ENCODE measurements at places on chromosomes 11 and 22.

GRCh38 chr11:110473706-110474105 lies 44.0 kb downstream of the FDX1 start:
- DNase-seq = no peak

DNA sequence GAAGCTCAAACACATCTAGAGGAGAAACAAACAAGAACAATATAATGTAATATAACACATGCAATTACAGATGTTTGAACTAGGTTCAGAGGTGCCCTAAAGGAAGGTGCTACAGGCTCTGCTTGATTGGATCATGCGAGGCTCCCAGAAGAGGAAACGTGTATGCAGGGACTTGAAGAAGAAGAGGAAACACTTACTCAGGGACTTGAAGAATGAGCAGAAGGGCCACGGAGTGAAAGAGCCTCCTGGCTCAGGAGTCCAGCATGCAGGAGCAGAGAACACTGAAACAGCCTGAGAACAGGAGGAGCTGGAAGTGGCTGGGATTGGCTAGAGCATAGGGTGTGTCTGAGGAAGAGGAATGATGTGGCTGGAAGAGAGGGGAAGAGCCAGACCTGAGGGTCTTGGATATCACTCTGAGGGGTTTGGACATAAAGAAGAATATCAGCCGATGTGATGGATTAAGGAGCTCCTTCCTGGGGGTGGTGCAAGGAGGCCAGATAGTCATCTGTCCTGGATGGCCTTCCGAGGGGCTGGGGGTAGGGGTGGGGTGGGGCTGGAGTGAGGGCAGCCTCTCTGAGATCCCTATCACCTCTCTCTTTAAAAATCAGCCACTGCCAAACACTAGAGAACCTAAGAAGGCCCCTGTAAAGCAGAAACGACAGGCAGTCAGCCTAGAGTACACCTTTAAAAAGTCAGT lies 16.8 kb downstream of the FZD4 start:
- DNase-seq = no peak

- no peak for DNase-seq
These were observed 51.1 kb downstream of the CHRDL2 start for GRCh38 chr11:74680035-74680671.

DNA sequence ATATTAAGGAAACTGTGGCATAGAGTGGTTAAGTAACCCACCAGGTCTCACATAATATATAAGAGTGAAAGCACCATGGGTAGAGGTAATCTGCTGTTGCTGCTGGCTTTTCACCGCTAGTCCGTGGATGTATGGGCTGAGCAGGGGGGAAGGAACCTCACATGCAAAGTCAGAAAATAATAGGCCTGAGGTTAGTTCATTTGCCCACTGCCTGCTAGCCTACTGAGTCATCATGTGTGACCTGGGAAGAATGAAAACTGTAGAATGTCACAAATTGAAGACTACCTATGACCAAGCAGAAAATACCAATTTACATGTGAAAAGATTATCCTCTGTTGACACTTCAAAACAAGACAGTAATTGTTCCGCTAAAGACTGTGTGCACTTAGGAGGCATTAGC lies 560.1 kb upstream of the FAT3 start:
- no peak for DNase-seq

DNA sequence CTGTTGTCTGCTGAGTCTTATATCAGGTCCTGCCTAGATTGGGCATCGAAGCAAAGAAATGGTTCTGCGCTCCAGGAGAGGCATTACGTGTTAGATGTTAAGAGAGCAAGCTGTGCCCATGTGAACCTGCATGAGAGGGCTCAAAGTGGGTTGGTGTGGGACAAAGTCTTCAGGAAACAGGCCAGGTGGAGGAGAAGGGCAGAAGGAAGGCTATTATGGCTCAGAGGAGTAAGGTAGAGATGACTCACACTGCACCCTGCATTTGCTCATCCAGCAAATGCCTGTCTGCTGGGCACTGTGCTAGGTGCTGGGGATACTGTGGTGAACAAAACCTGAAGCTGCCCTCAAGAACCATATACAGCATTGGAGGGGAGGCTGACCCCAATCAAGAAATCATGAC lies 5.8 kb downstream of the USP35 start:
- DNase-seq = no peak

DNA sequence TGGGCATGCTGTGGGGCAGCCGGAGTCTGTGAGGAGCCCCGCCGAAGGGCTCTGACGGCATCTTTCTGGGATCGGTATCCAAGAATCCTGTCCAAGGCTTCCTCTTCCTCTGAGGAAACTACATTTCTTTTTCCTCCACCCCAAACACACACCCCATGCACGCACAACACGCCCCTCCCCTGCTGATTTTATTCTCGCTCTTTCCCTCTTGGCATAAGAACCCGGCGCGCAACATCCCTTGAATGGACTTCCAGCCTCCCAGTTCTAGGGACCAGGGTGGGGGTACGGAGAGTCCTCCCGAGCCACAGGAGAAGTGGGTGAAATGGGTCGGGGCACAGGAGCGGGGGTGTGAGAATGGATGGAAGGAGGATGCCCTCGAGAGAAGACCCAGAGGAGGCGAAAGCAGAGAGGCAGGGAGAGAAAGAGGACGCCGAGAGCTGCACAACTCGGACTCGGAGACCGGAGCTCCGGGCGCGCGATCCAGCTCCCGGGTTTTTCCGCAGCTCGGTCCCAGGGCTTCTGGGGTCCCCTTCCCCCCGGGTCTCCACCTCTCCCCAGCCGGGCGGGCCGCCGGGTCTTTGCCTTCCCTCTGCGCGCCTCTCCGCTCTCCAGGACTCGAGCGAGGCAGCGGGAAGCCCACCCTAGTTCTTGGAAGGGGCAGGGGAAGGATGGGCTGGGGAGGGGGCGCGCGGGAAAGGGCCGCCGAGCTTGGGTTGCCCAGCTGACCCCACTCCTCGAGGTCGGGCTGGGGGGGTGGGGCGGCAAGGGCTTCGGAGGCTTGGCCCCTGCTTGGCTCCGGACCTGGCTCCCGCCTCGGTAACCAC lies 1.5 kb upstream of the LARGE1 start:
- no peak for DNase-seq

- no peak for DNase-seq
These were observed 128.8 kb downstream of the ST3GAL4 start for GRCh38 chr11:126484266-126484665.

DNA sequence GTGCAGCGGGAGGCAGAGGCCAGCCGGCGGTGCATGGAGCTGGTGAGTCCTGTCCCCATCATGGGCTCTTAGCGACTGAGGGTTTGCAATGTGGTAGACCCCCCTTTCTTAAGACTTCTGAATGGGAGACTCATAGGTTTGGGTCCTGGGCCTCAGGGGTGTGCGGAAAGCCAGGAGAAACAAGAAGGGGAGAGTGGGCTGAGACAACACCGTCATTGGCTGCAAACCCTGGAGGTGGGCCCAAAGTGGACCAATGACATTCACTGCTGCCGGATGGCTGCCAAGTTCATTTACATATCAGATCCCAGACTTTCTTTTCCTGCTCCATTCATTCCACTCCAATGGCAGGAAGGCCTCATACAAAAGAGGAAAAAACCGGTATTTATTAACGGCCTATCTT lies 213.3 kb downstream of the MYO18B start:
- no peak for DNase-seq

DNA sequence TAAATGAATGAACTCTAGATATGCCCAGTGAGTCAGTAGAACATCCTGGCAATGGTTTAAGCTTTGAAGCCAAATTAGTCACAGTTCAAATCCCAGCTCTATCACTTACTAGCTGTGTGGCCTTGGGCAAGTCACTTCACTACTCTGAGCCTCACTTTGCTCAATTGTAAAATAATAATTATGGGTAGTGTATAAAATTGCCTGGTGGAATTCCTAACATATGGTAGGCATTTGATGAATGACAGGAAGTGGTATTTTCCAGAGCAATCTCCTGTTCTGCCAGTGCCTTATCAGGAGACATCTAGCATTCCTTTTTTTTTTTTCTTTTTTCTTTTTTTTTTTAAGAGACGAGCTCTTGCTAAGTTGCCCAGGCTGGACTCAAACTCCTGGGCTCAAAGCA lies 13.0 kb downstream of the SCN4B start:
- DNase-seq = no peak

GRCh38 chr11:68831124-68831523 lies 10.6 kb downstream of the CPT1A start:
- no peak for DNase-seq

DNA sequence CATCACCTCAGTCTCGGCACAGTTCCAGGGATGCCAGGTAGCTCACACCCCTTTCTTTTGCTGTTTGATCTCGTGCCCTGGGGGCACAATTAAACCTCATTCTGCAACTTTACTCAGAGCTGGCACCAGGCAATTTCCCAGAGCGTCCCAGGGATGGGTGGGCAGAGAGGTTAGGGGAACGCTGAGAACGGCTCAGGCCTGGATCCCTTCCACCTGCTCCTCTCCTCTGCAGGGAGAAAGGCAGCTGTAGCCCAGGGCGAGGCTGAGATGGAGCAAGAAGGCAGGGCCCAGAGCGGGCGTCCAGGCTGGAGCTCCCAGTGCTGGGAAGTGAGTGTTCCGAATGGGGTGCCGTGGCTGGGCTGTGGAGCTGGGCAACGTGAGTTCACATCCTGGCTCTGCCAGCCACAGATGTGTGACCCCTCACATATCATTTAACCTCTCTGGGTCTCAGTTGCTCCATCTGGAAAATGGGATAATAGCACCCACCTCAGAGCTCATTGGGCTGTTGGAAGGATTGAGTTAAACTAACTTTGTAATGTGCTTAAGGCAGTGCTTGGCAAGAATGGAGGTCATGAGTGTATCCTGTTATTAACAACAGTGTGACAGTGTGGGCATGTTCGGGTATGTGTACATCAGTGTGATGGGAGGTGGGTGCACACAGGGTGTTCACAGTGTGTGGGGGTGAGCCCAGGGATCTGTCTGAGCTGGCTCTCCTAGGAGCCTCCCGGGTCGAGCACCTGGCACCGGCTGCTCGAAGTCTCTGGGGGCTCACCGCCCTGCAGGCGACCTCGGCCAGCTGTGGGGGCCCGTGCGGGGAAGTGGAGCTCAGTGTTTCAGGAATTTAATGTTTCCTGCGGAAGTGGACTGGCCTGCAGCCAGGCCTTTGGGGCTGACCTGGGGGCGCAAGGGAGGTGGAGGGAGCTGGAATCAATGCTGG lies 15.5 kb downstream of the OTUB1 start:
- DNase-seq = no peak

GRCh38 chr11:64652586-64653387 lies 61.8 kb downstream of the SLC22A12 start:
- peak; percentile 6 for DNase-seq

DNA sequence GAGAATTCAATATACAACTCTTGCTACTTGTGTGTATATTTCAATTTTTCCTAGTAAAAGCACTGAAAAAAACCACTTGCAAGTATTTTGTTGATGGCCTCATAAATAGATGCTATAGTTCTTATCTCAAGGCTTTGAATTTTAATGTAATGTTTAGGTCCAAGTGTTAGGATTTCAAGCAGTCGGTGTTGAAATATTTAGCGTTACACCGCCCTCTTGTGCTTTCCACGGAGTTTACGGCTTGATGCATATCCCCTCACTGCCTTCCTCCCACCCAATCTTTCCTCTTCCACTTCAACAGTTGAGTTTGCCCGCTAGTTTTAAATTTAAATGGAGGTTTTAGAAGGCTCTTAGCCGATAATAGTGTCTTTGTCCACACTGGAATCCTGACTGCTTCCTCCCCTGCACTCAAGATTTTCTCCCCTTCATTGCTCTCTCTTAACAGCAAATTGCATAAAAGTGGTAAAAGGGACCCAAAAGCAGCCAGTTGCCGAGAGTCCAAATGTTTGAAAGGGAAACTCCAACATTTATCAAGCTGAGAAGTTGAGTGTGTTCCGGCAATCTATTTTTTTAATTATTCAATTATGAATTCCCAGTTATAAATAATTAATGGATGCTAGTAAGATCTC lies 25.9 kb upstream of the HTATIP2 start:
- no peak for DNase-seq

DNA sequence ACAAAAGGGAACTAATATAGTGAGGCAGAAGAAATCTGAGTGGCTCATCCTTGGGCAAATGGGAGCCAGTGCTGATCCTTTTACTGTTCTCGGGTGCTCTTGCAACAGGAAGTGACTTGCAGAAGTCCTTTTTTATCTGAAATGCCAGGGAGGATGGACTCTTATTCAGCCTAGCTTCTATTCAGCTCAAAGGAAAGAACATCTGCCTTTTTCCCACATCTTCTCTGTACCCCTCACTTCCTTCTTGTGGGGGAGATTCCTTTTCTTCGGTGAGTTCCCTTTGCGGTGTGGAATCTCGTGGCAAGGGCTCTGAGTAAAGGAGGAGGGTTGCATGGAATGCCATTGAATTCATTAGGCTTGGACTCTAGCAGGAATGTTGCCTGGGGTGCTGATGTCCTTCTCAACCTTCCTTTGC lies 76.2 kb downstream of the ZBTB16 start:
- DNase-seq = no peak

GRCh38 chr11:7665473-7666291 lies 7.6 kb downstream of the CYB5R2 start:
- peak; percentile 50 for DNase-seq

- no peak for DNase-seq
These were observed 11.4 kb upstream of the CD44 start for GRCh38 chr11:35127619-35128018.

GRCh38 chr11:77287615-77288273 lies 13.7 kb downstream of the GDPD4 start:
- no peak for DNase-seq
